ENCODE measurements at places on chromosomes 11 and 22.

DNA sequence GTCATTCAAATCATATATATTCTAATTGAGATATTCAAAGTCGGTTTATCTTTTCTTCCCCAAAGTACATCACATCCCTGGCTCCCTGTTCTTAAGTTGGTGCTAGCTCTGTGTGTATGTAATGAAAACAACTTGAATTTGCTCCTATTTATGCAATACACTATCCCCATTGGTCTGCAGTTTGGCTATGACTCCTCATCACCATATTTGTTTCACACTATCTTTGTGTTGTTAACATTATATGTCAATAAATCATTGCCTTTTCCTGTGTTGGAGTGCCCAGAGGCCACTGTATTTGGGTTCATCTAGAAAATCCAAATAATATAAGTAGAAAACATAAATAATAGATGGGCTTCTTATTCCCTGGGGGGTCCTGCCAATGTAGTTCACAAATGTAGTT, 306.6 kb upstream of the TENM4 start:
- DNase-seq = no peak

- no peak for DNase-seq
Observed at GRCh38 chr11:77125191-77125590, 2.9 kb upstream of the MYO7A start.

DNA sequence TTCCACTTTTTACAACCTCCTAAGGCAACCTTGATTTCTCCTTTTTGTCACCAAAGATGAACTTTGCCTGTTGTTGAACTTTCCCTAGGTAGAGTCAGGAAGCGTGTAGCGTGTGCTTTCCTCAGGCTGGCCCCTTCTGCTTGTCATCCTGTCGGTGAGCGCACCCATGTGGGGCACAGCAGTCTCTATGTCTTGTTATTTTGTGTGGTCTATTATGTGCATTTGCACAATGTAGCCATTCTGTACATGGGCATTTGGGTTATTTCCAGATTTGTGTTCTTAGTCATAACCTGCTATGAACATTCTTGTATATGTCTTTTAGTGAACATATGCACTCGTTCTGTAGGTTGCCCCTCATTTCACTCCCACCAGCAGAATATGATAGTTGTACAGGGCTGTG, 34.9 kb downstream of the CABIN1 start:
- DNase-seq = no peak

DNA sequence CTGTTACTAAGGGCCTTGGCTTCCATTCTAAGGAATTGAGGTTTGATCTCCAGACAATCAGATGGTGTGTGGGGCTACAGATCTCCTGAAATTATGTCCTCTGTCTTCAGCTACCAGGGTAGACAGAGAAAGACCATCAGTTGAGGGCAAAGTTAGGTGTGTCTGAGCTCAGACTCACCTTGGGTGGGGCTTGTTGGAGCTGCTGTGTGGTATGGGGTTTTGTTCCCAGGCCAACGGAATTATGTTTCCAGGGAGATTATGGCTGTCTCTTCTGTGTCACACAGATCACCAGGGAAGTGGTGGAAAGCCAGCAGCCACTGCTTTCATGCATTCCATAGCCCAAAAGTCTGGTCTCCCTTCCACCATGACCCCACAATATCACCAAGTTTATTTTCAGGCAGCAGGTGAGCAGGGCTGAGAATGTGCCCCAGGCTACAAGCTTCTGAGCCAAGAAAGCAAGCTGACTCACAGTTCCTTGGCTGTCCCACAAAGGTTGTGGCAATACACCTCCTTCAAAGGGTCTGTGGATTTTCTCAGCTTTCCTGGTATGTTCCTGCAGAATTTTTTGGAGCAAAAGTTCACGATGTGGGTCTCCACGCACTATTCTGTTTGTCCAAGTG, 714.9 kb downstream of the LUZP2 start:
- DNase-seq = no peak

GRCh38 chr11:119367661-119368120, 13.8 kb downstream of the USP2 start:
- no peak for DNase-seq

DNA sequence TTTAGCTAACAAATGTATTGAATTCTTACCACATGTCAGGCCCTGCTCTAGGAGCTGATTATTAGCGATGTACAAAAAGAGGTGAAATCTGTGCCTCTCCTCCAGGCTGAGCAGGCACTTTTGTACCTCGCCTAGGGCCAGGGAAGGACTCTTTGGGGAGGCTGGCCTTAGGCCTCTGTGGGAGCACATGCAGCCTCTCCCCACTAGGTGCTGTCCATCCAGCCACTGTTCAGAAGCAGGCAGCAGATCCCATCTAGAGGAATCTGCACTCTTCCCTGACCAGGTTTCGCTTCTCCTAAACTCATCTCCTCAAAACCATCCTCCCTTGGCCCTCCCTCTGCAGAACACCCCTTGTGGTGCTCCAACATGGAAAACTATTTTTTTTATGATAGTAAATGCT, 51.9 kb upstream of the WT1 start:
- no peak for DNase-seq

DNA sequence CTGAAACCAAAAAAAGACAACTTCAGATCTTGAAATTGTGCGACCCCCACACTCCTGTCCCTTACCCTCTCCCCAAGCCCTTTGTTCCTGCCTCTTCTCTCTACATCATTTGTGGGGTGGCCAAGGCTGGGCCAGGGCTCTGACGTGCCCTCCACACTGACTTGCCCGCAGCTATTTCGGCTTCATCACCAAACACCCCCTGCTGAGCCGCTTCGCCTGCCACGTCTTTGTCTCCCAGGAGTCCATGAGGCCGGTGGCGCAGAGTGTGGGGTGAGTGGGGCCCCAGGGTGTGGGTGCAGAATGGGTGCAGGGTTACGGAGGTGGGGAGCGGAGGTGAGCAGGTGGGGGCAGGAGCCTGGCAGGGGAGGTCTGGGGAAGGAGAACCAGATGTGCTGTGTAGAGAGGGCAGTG, 9.5 kb downstream of the MAPK8IP2 start:
- no peak for DNase-seq

- peak; percentile 22 for DNase-seq
Observed at GRCh38 chr22:31248138-31248745, 36.1 kb downstream of the LIMK2 start.

GRCh38 chr11:9568854-9569587, 4.4 kb upstream of the WEE1 start:
- DNase-seq = no peak

GRCh38 chr11:86138958-86139357, 70.1 kb upstream of the PICALM start:
- DNase-seq = no peak

DNA sequence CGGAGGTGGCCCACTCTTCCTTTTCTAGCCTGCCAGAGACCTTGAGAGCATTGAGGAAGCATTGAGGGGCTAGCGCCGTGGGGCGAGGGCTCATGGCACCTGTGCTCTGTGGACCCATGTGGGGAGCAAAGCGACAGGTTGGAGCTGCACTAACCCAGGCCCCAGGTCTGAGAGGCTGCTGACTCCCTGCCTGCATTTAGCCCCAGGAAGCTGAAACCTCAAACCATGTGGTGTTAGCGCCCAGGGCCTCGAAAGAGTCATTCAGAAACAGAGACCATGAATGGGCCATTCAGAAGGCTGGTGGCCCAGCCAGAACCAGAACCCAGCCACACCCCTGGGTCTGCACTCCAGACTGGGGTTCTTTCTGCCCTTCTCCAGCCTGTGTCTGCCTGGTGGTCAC, 88.6 kb downstream of the BCR start:
- no peak for DNase-seq

DNA sequence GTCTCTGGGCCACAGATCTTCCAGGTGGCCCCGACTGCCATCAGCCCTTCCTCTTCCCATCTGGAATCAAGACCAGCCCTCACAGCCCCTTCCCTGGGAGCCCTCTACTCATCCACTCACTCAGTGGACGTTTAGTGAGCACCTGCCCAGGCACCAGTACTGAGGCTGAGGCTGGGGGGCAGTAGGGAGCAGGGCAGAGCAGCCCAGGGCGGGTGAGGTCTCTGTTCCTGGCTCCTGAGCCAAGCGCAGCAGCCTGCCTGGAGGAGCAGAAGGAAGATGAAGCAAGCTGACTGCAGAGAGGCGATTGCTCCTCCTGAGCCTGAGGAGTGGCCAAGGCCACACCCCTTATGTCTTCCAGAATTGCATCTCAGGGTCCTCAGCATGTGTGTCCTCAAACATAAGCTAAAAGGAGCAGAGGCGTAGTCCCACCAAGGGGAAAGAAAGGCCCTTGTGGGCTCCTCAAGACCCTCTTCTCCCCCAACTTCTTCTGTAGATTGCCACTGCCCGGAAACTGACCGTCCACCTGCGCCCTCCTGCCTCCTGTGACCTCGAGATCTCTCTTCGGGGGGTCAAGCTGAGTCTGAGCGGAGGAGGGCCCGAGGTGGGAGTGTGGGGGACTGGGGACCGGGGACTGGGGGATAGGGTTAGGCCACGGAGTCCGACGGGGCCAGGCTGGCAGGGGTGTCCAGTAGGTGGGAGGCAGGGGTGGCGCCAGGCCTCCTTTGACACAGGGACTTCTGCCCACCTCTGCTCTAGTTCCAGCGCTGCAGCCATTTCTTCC, 5.8 kb downstream of the MAPK8IP2 start:
- DNase-seq = no peak

- no peak for DNase-seq
Observed at GRCh38 chr11:77278595-77279506, 22.6 kb downstream of the GDPD4 start.

DNA sequence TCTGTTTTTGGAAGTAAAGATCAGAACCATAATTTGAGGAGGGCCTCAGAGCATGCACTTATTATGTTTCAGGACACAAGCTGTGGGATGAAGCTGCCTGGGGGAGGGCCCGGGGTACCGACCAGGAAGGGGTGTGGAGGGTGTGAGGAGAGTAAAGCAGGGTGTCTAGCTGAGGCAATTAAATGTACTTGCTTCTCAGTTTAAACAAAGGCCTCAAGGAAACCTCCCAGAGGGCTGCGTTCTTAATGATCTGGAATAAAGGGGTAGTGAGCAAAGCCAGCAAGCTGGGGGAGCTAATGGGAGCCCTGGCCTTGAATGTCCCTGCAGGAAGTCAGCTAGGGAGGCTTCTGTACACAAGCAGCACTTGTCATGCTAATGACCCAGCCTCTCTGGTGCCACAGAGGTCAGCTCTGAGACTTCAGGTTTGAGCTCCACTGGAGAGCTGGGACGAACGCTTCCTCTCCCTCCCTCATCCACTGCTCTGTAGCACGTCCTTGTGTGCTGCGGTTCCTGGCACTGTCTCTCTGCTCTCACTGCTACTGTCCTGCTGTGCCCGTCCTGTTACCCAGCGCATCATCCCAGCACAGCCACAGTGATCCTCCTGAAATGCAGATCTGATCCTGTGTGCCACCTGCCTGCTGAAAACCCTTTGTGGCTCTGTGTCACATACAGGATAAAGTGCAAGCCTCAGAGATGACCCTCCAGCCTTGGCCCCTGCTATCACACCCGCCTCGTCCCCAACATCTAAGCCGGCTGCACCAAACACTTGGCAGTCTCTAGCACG, 159.7 kb downstream of the DBX1 start:
- no peak for DNase-seq

DNA sequence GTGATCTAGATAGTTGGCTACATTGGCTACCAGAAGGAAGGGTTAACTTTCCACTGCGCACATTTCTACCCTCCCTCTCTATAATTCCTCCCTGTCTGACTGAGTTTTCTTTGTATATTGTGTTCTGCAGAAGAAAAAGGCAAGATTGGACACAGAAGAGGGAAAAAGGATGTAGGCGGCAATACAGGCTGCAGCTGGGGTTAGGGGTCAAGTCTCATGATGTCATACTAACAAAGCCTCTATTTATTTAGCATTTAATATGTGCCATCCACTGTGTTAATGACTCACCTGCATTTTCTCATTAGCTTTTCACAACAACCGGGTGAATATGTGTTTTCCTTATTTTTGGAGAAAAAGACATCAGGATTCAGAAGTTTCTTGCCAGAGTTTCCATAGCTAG, 2.0 kb downstream of the FAM83F start:
- DNase-seq = no peak

DNA sequence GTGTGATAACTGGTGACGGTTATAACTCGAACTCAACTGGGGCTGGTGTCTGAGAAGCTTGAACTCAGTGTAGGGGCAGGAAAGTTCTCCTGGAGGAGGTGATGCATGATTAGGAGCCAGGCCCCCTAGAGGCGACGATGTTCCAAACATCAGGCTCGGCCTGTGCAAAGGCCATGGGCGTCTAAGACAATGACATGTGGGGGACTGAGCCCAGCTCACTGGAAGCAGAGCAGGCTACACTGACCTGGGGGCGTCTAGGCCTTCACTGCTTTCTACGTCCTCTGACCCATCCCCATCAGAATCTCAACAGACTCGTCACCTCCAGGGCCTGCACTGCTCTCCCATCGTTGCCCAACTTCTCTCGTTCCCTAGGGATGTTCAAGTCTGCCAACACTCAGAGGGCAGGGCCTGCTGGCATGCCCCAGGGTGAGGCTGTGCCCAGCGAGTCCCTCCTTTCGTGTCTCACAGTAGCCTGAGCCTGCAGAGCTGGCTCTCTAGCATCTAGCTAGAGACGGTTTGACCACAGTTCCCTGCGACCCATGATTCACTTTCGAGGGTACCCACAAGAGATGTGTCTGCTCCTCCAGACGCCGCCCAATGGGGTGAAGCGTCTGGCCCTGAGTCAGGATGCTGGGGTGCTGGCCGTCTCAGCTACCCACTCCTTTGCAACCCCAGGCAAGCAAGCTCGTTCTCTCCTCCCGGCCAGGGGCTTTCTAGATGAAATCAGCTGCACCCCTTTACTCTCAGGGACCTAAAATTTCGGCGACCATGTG, 1.1 kb upstream of the ATG16L2 start:
- no peak for DNase-seq

GRCh38 chr11:16891964-16892363, 122.2 kb downstream of the PLEKHA7 start:
- no peak for DNase-seq

- no peak for DNase-seq
Observed at GRCh38 chr11:2534957-2535672, 90.3 kb downstream of the KCNQ1 start.

DNA sequence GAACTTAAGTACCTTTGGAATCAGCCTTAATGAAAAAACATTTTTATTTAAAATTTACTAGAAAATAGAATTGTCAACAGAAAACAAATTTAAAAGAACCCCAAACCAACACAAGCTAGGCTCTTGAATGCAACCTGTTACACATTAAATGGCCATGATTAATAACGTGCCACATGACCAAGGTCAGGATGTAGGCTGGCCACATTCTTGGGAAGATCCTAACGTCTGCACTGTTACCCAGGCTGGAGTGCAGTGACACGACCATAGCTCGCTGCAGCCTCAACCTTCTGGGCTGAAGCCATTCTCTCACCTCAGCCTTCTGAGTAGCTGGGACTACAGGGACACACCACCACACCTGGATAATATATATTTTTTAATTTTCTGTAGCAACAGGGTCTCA, 126.4 kb upstream of the APOA1 start:
- no peak for DNase-seq

GRCh38 chr22:44180706-44181032, at the start of gene PARVG:
PARVG (plus strand) TSS chr22:44180925; CDS start chr22:44183330, 2,405 bp downstream.
- no peak for DNase-seq

DNA sequence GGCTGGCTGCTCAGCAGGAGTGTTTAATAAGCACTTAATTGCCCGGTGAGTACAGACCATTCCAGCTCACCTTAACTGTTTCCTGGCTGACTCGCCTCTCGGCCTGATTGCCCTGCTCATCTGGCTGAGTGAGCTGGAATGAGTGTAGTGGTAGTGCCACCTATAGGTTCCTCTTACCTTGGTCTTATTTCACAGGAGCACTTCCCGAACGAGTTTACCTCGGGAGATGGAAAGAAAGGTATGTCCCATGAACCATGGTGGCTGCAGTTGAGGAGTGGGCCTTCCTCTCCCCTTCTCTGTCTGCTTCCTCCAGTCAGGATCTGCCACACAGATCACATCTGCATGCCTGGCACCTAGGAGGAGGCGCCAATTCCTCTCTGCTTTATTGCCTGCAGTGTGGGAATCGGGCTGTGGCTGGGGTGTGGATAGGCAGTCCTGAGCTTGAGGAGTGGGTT, 26.7 kb downstream of the UPB1 start:
- DNase-seq = no peak

Data from stimulated activated CD4-positive, alpha-beta T cell treated with anti-CD3 and anti-CD28 coated beads, Interleukin-1b, Interleukin-23, amount 100 ng/mL, for 1 hour (primary cell).